ENCODE measurements at places on chromosomes 7 and 10.

DNA sequence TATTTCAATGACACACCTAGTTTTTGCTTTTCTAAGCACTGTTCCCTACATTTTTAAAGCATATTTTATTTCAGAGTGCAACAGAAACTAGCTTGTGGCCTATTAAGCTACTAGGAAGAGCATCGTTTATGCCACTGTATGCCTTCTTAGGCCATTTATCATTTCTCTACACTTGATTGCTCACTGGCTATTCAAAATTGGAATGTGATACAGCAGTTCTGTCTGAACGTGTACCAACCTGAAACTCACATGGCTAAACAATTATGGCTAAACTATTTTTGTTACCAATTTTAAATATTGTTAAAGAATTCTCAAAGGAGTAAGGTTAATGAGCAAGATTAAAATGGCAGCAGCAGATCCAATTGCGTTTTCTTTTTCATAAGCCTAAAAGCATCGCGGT lies 105.2 kb downstream of the GSAP start:
- DNase-seq = no peak

DNA sequence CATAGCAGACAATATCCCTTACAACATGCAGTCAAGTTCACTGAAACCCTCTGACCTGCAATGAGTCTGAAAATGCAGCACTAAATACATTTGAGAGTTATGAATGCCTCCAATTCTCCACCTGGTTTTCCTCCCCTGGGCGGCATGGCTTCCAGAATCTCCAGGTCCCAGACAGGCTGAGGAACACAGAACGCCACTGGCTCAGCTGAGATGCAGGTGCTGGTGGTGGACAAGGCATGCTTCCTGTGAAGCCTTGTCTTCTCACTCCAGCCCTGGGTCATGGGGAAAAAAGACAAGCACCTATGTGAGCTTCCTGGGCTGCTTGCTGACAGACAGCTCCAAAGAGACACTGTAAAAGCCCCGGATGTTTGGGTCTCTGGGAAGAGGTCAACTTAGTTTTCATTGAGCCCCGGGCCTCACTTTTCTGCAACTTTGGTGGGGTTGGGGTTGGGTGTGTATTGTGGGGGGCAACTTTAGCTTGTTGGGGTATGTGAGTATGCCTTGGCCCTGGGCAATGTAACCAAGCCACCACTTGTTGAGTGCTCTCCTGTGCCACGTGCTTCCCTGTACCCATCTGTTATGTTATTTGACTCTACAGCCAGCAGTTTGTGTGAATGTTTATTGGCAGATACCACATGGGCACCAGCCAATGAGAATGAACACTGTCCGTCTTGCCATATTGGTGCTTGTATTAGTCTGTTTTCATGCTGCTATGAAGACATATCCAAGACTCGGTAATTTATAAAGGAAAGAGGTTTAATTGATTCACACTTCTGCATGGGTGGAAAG lies 127.8 kb downstream of the EMX2 start:
- DNase-seq = no peak

DNA sequence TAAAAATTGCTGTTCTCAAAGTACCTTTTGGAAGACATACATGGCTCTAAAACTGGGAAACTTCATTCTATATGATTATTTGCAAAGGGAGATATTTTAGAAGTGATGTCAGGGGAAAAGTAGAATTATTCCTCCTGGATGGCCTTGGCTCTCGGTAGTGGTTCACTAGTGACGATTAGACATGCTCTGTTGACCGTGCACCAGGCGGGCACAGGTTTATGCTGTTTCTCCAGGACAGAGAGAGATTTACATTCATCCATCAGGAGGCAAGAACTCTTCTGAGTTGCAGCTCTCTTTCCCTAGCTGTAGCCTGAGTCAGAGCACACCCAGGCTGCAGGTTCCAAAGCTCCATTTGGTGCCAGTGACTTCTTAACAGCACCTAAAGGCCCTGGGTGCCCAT lies 184.9 kb upstream of the WDR11 start:
- no peak for DNase-seq

GRCh38 chr10:95987685-95988426 lies 55.5 kb upstream of the CCNJ start:
- DNase-seq = no peak

GRCh38 chr7:142112086-142112485 lies 568 bp downstream of the MGAM2 start:
- no peak for DNase-seq

DNA sequence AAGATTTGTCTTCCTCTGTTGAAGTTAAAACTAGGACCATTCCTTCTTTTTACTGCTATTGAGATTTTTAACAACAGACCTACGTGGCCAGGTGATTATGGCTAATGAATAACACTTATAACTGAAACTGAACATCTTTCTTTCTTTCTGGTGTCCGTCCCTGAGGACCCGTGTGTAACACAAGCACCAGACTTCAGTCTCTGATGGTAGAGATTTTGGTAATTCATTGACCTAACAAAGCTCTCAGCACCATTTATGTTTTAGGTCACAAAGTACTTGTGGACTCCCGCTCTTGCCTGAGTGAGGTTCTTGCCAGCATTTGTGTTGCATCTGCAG lies 40.4 kb upstream of the TMEM229A start:
- DNase-seq = no peak

DNA sequence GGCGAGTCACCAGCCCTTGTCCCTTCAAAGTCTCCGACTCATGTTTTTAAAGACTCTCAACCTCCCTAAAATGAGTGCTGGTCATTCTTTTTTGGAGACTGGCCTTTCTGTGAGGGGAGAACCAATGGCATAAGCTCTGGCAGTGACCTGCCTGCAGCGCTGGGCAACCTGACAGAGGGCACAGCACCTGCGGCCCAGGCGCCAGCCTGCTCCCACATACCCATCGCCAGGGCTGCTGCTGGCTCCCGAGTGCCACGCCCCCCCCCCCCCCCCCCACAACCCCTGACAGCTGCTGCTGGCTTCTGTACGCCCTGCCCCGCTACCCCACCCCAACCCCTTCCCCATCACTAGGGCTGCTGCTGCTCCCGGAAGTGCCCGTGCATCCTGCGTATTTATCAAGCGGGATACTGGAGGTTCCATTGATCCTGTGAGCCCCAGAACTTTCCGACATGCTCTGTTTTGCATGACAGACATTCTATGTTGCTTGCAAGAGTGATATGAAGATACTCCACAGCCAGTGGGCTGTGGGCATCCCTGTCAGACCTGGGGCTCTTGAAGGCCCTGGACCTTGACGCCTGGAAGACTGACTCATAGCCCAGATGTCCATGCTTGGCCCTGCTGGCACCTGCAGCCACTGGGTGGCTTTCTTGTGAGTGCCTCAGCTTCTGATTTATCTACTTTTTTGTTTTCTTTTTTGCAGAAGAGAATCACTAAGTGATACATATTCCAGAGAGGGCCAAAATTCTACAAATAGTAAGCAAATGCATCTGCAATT lies 243.9 kb downstream of the ZMYND11 start:
- no peak for DNase-seq

- DNase-seq = no peak
These were observed 205.2 kb upstream of the PDE1C start for GRCh38 chr7:32275216-32276009.

GRCh38 chr7:111223802-111224253 lies 132.9 kb downstream of the LRRN3 start:
- no peak for DNase-seq

GRCh38 chr7:22399091-22399490 lies 42.1 kb upstream of the RAPGEF5 start:
- DNase-seq = no peak

- DNase-seq = no peak
These were observed 192.5 kb downstream of the EBF3 start for GRCh38 chr10:129771576-129771975.

GRCh38 chr7:77222065-77222464 lies 22.4 kb upstream of the FGL2 start:
- DNase-seq = no peak

DNA sequence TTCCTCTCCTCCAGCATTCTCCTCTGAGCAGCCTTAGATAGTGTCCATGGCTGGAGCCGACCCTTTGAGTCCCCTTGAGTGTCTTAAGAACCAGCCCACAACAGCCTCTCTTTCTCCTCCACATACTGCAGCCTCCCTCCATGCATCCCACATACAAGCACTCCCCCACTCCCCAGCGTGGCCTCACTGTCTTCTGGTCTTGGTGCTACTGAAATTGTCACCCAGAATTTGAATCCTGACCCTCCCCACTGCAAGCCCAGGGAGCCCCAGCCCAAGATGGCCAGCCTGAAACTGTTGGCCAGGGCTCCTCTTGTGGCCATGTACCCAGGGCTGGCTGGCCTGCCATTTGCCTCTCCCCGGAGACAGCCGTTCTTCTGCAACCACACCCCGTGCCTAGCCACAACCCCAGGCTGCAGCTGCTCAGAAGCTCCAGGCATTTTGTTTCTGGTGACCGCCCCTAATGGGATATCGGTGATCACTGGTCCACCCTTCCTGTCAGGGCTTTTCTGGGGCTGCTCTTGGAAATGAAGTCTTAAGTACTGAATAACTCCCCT lies 18.8 kb upstream of the SH2D4B start:
- no peak for DNase-seq

- DNase-seq = no peak
These were observed 29.9 kb downstream of the CYTH3 start for GRCh38 chr7:6242561-6242960.

DNA sequence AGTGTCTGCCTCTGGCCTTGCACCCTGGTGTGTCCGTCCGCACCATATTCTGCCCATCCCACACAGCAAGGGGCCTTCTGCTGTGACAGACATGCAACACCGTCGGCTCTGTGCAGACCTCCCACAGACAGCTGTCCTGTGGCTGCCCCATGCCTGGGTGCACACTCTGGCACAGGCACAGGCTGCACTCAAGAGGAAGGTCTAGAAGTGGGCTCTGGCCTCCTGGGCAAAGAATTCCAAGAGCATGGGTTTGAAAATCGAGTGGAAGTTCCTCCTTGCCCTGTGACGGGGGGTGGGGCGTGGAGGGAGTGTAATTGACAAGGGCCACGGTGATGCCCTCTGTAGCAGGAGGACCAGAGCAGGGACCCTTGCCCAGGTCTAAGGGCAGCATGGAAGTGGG lies 4.3 kb upstream of the LOXL4 start:
- DNase-seq = no peak

Data from activated CD4-positive, alpha-beta T cell treated with anti-CD3 and anti-CD28 coated beads, Interleukin-2, amount 50 U/mL, for 1 hour (primary cell).